ENCODE measurements at places on chromosomes 5 and 9. TPM values are rescaled to one million over a fixed set of nuclear protein-coding genes. Genes with fewer than 3 reads are reported as not detected.

GRCh38 chr5:74266132-74266531 lies 374.4 kb downstream of the ENC1 start:
- DNase-seq = no peak

DNA sequence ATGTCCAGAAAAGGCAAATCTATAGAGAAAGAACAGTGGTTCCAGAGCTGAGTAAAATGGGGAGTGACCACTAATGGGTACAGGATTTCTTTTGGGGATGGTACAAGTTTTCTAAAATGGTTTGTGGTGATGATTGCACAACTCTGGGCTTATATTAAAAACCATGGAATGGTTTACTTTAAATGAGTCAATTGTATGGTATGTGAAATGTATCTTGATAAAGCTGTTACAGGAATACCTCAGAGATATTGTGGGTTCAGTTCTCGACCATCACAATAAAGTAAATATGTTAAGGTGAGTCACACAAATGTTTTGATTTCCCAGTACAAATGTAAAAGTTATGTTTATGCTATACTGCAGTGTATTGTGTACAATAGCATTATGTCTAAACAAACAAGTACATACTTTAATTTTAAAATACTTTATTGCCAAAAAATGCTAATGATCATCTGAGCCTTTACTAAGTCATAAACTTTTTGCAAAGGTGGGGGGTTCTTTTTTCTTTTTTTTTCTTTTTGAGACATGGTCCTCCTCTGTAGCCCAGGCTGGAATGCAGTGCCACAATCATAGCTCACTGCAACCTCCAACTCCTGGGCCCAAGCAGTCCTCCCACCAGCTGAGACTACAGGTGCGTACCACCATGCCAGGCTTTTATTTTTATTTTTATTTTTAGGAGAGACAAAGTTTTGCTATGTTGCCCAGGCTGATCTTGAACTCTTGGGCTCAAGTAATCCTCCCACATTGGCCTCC lies 65.9 kb downstream of the SHOC1 start:
- DNase-seq = no peak

- no peak for DNase-seq
These were observed 565.0 kb downstream of the CETN3 start for GRCh38 chr5:89844548-89844947.

GRCh38 chr5:62259699-62260250 lies 46.2 kb upstream of the KIF2A start:
- no peak for DNase-seq

DNA sequence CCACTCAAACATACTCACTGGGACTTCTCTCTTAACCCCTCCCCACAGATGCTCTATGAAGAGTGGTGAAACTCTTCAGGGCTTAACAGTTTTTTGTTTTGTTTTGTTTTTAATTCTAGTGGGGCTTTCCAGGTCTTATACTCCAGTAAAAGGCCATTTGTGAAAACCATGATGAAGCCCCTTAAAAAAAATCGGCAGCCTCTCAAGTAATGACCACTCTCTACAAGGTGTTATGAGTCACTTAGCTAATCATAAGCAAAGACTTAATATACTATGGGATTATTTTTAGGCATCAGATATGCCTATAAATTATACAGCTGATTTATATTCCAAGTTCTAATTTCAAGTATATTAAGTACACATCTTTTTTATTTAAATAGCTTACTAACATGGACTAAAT lies 607.9 kb downstream of the RAB3C start:
- no peak for DNase-seq

DNA sequence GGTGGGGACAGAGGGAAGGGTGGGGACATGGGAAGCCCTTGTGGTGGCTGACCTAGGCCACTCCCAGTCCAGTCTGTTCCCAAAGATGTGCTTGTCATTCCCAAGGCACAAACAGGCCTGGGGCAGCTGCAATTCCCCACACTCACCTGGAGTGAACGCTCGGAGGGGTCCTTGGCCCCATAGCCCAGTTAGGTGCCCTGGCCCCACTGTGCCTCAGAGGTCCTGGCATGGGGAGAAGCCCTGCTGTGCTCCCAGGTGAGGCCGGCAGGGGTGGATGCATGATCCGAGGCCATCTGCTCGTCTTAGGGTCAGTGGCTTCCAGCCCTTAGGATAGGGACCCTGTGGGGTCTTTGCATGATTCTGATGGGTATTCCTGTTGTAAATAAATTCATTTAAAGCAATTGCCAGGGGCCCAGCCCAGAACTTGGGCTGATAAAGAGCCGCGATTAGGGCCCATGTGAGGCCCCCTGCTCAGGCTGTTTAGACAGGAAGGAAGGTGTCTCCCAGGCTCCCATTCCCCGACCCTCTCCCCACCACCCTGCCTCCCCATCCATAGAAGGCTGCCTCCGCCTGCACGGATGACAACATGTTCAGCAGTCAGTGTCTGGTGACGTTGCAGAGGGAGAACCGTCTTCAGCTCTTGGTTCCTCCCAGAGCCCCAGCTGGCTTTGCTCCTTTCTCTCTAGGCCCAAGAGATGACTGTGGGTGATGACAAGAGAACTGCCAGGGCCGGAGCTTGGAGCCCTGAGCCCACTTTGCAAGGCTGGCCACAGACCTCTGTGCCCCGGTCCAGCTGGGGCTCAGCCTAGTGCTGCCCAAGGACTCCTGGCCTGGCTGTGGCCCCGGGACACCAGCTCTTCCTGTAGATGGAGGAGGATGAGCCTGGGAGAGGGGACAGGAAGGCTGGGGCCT lies 28.4 kb upstream of the IRX4 start:
- no peak for DNase-seq

DNA sequence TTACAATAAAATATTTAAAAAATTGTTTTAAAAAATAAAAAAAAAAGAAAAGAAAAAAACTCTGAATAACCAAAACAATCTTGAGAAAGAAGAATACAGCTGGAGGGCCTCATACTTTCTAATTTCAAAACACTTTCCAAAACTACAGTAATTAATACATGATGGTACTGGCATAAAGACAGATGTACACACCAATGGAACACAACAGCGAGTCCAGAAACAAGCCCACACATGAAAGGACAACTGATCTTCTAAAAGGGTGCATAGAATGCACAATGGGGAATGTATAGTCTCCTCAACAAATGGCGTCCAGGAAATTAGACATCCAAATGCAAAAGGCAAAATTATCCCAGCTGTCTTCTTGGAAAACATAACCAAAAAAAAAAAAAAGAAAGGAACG lies 99.6 kb downstream of the LURAP1L start:
- no peak for DNase-seq

- peak; percentile 18 for DNase-seq
These were observed 5.5 kb upstream of the DPM2 start for GRCh38 chr9:127943011-127943662.

DNA sequence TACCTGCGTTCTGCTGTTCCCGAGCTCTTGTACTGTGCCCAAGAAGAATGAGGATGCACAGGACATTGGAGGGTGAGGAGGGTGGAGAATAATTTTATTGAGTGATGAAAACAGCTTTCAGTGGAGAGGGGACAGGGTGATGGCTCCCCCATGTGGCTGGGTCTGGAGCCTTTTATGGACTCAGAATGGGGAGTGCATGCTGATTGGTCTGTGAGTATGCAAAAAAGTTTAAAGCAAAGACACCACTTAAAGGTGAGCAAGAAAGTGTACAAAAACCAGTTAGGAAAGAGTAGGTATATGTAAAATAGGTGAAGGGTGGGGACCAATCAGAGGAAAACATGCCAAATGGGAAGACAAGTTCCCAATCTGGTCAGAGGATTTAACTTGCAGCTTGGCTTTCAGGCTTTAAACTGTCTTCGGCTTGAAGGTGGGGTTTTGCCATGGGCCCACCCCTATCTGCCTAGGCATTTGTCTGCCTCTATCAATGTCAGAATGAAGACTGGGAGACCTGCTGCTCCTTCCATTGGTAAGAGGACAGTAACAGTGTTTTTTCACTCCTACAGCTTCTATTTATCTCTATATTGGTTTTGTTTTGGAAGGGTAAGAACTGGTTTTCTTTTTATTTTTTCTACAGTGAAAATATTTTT lies 118.0 kb upstream of the RAI14 start:
- no peak for DNase-seq

GRCh38 chr9:131020388-131020787 lies 11.4 kb downstream of the LAMC3 start:
- DNase-seq = no peak

DNA sequence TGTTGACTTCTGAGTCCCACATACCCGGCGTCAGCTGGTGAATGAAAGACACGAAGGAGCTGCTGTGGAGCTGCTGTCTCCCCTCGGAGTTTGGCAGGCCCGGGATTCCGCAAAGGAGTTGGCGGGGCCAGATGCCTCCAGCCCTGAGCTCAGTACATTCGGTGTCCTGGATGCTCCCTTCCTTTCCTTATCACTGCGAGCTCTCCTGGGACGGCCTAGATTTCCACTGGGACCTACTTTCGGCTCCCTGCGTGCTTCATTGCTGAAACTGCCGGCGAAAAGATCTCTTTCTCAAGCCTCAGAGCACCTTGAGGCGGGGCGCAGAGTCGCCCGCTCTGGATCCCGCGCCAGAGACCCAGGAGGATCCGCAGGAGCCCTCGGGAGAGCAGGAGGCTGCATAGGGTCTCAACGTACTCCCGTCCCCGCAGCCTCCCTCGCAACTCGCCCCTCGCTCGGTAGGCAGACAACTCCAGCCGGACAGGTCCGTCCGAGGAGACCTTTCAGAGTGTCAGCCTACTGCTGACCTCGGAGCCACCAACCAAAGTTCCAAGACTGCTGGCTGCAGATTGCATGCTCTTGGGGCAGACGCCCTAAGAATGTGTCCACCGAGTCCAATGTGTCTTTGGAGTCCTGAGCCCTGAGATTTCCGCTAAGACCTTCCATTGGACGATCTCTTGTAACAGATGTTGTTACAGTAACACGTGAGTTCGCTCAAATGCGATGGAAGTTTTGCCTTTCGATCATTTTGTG lies 6.1 kb downstream of the ANXA2R start:
- no peak for DNase-seq

DNA sequence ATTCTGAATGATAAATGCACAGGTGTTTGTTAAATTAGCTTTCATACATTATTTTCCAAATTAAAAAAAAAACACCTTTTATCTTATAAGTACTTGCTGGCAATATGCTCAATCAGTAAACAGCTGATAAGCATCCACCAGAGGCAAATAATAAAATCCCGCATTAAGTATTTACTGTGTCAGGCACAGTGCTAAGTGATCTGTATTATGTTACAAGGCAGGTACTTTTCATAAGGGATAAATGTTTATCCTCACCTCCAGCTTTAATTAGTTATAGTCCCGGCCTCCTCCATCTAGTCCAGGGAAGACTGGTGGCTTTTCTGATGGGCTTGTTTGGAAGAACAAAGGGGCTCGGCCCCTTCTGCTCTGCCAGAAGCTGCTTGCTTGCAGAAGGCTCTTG lies 40.1 kb downstream of the PFDN1 start:
- no peak for DNase-seq

DNA sequence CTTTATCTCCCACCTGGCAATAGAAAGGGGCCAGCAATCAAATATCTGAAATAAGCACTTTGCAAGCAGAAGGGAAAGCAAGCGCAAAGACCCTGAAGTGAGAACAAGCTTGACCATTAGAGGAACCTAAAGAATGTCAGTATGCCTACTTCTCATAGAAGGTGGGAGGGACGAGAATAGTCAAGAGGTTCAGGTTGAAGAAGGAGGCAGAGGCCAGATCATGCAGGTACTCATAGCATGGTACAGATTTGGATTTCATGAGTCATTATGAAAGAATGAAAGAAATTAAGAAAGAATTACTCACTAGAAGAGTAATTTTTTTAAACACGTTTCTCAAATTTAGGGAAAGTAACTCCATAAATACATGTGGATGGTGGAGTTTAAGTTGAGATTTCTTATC lies 33.7 kb downstream of the MCTP1 start:
- DNase-seq = no peak

DNA sequence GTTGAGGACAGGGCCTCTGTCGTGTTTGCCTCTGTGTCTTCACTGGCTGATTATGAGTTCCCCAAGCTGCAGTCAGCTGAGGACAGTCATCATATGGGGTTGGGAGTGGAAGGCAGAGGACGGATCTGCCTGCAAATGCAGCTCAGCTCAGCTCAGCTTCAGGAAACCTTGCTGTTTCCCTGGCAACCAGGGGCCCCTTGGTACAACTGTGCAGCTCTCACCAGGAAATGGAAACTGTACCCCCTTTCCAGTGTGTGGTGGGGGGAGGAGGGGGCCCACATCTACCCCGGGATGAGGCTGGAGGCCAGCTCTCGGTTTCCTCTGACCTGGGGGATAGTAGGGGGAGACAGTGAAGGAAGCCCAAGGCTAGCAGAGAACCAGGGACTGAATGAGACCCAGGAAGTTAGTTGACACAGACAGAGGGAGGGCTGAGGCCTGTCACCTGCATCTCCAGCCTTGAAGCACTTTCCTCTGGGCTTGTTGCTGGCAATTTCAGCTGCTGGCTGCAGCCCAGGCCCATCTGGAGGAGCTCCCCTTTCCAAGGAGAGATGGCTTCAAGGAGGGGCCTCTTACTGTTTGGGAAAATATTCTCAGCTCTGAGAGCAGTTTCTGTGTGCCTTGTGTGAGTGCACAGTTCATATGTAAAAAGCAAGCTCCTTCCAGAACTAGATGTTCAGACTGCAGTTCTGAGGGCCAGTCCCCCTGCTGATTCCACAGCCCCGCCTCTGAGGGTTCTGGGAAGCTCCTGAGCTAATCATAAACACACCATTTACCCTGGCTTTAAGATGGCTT lies 6.9 kb downstream of the ANXA6 start:
- DNase-seq = peak; percentile 26

DNA sequence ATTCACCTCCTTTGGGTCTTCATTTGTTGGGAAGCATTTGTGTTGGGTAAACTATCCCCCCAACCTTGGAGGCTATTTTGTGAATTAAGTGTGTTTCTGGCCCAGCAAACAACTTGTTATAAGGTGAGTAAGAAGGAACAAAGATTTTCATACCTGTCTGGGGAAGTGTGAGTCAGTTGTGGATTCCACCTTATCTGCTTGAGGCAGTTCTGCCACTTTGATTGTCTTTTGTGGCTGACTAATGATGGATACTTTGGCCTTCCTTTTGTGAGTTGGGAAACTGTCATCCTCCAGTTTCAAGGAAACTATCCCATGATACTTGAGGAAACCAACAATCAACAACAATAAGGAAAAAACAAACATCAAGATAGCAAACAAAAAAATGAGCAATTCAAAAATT lies 24.6 kb upstream of the CER1 start:
- no peak for DNase-seq

DNA sequence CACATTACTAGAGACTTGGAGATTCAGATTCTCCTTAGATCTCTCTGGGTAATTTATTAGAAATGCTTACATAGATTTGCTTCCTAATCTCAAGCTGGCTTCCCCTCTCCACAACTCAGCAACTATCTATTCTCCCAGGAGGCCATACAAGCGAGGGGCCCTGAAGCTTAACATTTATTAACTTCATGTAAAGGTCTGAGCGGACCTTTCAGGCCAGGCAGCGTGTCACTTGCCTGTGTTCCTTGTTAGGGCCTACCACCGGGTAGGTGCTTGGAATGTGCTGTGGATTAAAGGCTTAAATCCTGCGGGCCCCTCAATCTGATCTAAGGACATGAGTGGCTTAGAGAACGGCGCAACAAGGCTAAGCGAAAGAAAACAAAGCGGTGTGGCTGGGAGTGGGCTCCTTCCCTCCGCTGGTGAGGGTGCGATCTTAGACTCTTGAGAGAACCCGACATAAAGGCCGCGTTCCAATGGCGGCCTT lies 712 bp upstream of the HSPA4 start:
- DNase-seq = no peak

NPR3 gene
- 123 TPM for total RNA-seq

ORM2 gene
- not detected for total RNA-seq

GRIA1 gene
- 0.42 TPM for total RNA-seq

PCDHB14 gene
- 1.4 TPM for total RNA-seq

IGFBPL1 gene
- not detected for total RNA-seq

CMBL gene
- total RNA-seq = 38.0 TPM

MLANA gene
- not detected for total RNA-seq

ANKRD55 gene
- total RNA-seq = not detected

GRXCR2 gene
- total RNA-seq = 0.64 TPM

IL9 gene
- not detected for total RNA-seq

PDGFRB gene
- total RNA-seq = 57.3 TPM

CYSTM1 gene
- 102 TPM for total RNA-seq

Data from heart right ventricle (tissue), 16 donors.